ENCODE measurements at places on chromosomes 5 and 9. TPM values are rescaled to one million over a fixed set of nuclear protein-coding genes. Genes with fewer than 3 reads are reported as not detected.

MAPKAP1 gene
- total RNA-seq, result 49.6 TPM

ZMYND19 gene
- total RNA-seq, result 4.3 TPM

BAAT gene
- total RNA-seq, result 0.53 TPM

- no peak for DNase-seq
These were observed 204.9 kb upstream of the TRPM3 start for GRCh38 chr9:71326360-71326759.

GRCh38 chr9:13963005-13963653, 350.8 kb downstream of the NFIB start:
- no peak for DNase-seq

DNA sequence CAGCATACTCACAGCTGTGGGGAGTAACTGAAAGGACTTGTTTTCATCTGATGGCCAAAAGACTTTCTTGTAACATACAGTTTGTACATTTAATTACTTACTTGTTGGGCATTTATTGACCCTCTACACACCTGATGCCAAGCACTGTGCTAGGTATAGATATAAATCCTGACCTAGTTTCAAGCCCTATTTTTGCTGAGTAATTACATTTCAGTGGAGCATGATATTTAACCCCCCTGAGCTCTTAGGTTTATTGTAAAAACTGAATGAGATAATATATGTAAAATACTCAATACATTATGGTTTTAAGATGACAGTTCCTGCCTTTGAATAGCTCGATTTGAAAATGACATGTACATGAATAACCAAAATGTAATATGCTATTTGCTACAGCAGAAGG, 68.1 kb upstream of the SLC12A2 start:
- no peak for DNase-seq

- DNase-seq, result no peak
These were observed 13.9 kb downstream of the SLC36A1 start for GRCh38 chr5:151461312-151461711.

- peak; percentile 57 for DNase-seq
These were observed 6.5 kb downstream of the TBC1D2 start for GRCh38 chr9:98248737-98249474.

DNA sequence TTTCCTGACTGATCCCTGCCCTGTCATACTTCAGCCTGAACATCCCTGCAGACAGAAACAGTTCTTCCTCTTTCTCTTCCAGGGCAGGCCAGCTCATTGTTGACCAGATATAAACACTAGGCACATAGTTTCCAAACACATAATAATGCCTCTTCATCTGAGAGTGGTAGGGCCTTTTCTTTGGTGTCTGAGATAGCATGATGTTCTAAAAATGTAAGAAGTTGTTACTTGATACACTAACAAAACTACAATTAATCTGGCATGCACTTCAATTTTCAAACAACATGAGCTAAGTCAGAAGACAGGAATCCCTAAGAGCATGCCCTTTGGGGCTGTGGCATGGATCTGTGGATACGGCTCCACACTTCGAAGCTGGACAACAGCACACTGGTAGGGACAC, 246.6 kb downstream of the SPOCK1 start:
- no peak for DNase-seq

GRCh38 chr9:3471883-3472282, 53.9 kb downstream of the RFX3 start:
- DNase-seq, result no peak

DNA sequence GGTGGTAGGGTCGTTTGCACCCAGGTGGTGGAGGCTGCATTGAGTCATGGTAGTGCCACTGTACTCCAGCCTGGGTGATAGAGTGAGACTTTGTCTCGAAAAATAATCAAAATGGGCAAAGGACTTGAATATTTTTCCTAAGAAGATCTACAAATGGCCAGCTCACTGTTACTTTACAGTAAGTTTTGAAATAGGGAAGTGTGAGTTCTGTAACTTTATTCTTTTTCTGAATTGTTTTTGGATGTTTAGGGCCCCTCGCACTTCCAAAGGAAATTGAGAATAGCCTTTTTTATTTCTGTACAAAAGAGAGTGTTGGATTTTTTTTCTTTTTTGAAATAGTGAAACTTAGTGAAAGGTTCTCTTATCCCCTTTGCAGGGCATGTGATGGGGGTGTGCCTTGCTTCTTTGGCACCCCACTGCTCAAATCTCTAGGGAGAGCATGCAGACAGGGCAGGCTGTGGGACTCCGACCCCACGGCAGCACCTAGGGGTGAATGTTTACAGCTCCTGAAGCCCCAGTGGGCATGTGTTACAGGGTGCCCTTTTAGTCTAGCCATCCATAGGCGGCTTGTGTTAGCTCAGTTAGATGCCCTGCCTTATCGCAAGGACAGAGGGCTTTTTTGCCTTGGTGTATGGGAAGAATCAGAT, 33.3 kb downstream of the GPBP1 start:
- DNase-seq, result no peak

GRCh38 chr5:9515436-9515835, 30.4 kb downstream of the SEMA5A start:
- no peak for DNase-seq

GRCh38 chr9:90987566-90987965, 185.9 kb downstream of the SYK start:
- no peak for DNase-seq

All from ascending aorta (tissue), 2 donors.